Immature natural killer cell (primary cell): ENCODE measurements at places on chromosomes 12 and 14.
A peak's percentile ranks its signal among the peaks of the same experiment; 100 is the strongest.

DNA sequence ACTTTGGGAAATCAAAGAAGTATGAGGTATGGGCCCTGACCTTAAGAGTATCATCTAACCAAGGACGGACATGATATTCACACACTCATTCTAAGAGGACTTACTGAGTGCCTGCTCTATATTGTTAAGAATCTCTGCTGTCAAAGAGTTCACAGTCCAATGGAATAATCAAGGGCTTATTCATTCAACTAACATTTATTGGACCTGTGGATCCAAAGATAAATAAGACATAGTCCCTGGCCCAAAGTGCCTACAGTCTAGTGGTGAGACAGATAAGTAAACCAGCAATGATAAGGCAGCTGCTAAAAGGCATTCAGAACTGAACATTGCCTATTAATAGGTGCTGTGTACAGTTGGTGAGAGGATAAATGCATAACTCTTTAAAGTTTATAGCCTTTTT lies 11.0 kb downstream of the WDR20 start:
- no peak for DNase-seq

DNA sequence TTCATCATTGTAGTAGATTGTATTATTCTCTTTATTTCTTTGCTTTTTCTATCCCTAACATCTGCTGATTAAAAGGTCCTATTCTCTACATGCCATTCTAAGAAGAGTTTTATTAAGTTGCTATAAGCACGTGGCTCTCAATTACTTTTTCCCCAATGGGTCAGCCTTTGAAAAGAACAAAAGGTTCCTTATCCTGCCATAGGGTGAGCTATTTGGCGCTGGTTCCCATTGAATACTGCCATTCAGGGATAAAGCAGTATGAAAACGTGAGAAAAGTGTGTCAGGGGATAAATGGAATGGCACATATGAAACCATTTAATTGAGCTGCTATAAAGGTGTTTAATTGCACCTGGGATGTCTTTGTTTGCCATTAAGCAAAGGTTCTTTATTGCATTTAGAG lies 80.9 kb downstream of the SYNE2 start:
- DNase-seq: no peak

- DNase-seq: no peak
These were observed 91.2 kb downstream of the RGS6 start for GRCh38 chr14:72023128-72024042.

DNA sequence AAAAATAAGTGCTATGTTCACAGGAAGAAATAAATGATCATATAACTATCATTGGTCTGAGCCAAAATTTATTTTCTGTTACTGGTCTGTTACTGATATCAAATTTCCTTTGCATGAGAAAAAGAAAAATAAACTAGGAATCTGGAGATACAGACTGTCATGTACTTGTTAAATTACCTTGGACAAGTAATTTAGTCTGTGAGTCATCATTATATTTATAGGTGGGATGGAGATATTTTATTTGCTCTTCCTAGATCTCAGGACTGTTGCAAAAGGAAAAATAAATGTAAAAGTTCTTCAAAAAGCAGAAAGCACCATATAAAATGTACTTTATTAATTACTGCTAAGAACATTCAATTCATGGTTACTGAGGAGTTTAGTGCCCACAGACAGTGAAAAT lies 174.4 kb downstream of the PTPRO start:
- no peak for DNase-seq

GRCh38 chr12:132218915-132219314 lies 74.7 kb downstream of the NOC4L start:
- peak; percentile 27 for DNase-seq

GRCh38 chr14:21405097-21405496 lies 21.3 kb upstream of the SUPT16H start:
- DNase-seq: no peak

GRCh38 chr12:5567016-5567725 lies 135.3 kb downstream of the NTF3 start:
- no peak for DNase-seq

- DNase-seq: no peak
These were observed 80.8 kb downstream of the RAD52 start for GRCh38 chr12:868722-869121.

GRCh38 chr14:105093038-105093430 lies 27.8 kb upstream of the GPR132 start:
- peak; percentile 67 for DNase-seq

- DNase-seq: no peak
These were observed 2.0 kb downstream of the RAP1B start for GRCh38 chr12:68612697-68613096.

DNA sequence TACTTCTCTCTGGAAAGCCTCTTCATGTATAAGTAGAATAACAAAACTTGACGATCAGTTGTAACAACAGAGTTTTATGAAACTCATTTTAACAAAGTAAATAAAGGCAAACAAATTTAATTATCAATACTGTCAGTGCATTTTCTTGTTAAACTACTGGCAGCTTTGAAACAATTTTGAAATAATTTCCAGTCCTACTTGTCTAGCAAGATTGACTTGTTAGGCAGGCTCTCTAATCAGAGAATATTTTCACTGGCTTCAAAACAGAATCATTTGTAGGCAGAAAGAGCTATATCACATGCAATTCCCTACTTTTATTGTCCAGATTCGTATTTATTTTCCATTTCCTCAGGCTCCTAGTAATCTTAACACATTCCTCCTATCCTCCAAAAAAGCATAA lies 45.9 kb upstream of the SLC6A13 start:
- DNase-seq: no peak

DNA sequence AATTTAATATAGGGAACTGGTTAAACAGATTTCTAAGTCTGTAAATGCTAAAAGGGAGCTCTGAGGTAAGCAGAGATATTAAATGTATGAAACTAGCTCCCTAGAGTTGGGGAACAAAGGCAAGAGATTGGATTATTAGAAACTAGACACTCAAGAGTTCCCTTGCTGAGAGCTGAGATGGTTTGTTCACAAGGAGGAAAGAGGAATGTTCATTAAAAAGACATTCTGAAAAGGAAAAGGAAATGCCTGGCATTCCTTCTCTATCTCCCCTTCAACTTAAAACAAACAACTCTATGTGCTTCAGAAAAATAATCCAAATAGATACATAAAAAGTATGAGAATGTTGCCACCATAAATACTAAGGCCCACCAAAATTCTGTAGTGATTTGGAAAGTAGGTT lies 73.7 kb downstream of the GALNT4 start:
- DNase-seq: no peak
